ENCODE measurements at places on chromosomes 1 and 21. TPM values are rescaled to one million over a fixed set of nuclear protein-coding genes. Genes with fewer than 3 reads are reported as not detected.

GRCh38 chr21:37828556-37828955, 87.7 kb downstream of the KCNJ6 start:
- no peaks in the 10 kb centered on the region for H3K27me3 ChIP-seq
- H3K4me3 ChIP-seq = no peak overlapping the region
- H3K36me3 ChIP-seq = no peaks in the 10 kb centered on the region

GRCh38 chr1:19124273-19124672, 85.8 kb downstream of the UBR4 start:
- H3K27me3 ChIP-seq = no peaks in the 10 kb centered on the region
- H3K4me1 ChIP-seq = no peaks in the 10 kb centered on the region
- no peak for DNase-seq
- H3K4me3 ChIP-seq = no peak overlapping the region

- peak; percentile 54 for DNase-seq
- no peaks in the 10 kb centered on the region for H3K27me3 ChIP-seq
- H3K4me1 ChIP-seq = peaks cover 16% of the 10 kb centered on the region
- no peaks in the 10 kb centered on the region for H3K36me3 ChIP-seq
These were observed 201.8 kb downstream of the DISC1 start for GRCh38 chr1:231828182-231828920.

GRCh38 chr1:1853593-1854257, 37.2 kb downstream of the GNB1 start:
- H3K36me3 ChIP-seq = peaks cover 6% of the 10 kb centered on the region
- peaks cover 18% of the 10 kb centered on the region for H3K4me1 ChIP-seq
- DNase-seq = no peak
- H3K27ac ChIP-seq = no peak overlapping the region
- H3K4me3 ChIP-seq = no peak overlapping the region

- peak within 1 kb of the TSS; percentile 97 for H3K27ac ChIP-seq
- no peaks in the 10 kb centered on the region for H3K36me3 ChIP-seq
- peak within 1 kb of the TSS; percentile 90 for H3K4me3 ChIP-seq
- peak; percentile 92 for DNase-seq
- H3K4me1 ChIP-seq = peaks cover 2% of the 10 kb centered on the region
- H3K27me3 ChIP-seq = no peaks in the 10 kb centered on the region
These were observed at the start of gene PLPP3 for GRCh38 chr1:56578963-56579875. TSS of gene PLPP3 (minus strand) at chr1:56579563. CDS start at chr1:56579016, 547 bp downstream.

DNA sequence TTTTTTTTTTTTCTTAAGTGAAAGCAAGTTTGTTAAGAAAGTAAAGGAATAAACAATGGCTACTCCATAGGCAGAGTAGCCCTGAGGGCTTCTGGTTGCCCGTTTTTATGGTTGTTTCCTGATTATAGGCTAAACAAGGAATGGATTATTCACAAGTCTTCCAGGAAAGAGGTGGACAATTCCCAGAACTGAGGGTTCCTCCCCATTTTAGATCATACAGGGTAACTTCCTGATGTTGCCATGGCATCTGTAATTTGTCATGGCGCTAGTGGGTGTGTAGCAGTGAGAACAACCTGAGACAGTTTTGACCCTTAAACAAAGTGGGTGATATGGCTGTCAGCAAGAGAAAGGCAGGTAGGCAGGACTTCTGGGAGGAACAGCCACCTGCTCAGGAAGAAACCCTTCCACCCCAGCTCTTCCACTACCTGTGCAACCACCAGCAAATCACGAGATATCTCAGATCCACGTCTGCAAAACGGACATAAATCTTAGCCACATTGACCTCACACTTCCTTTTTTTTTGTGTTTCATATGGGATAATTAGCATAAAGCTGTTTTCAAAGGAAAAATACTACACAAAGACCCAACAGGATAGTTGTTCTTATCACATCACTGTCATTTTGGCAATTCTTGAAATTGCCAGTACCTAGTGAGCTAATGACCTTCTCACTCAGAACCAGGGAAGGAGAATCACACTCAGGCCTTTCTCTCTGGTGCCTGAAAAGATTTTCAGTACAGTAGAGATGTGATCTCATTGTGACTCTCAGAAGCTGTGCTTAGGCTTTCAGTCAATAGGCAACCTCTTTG, 34.8 kb upstream of the DUSP10 start:
- peak overlapping the region; percentile 53 for H3K27ac ChIP-seq
- H3K27me3 ChIP-seq = no peaks in the 10 kb centered on the region
- H3K4me3 ChIP-seq = no peak overlapping the region
- DNase-seq = no peak
- H3K4me1 ChIP-seq = no peaks in the 10 kb centered on the region
- no peaks in the 10 kb centered on the region for H3K36me3 ChIP-seq

- no peak overlapping the region for H3K4me3 ChIP-seq
- no peaks in the 10 kb centered on the region for H3K4me1 ChIP-seq
- no peak overlapping the region for H3K27ac ChIP-seq
These were observed 11.3 kb downstream of the MFAP2 start for GRCh38 chr1:16969057-16969611.

GRCh38 chr1:3084726-3085125, 15.7 kb downstream of the PRDM16 start:
- peaks cover 4% of the 10 kb centered on the region for H3K4me1 ChIP-seq
- H3K36me3 ChIP-seq = no peaks in the 10 kb centered on the region
- DNase-seq = no peak
- no peak overlapping the region for H3K4me3 ChIP-seq
- H3K27me3 ChIP-seq = no peaks in the 10 kb centered on the region

DNA sequence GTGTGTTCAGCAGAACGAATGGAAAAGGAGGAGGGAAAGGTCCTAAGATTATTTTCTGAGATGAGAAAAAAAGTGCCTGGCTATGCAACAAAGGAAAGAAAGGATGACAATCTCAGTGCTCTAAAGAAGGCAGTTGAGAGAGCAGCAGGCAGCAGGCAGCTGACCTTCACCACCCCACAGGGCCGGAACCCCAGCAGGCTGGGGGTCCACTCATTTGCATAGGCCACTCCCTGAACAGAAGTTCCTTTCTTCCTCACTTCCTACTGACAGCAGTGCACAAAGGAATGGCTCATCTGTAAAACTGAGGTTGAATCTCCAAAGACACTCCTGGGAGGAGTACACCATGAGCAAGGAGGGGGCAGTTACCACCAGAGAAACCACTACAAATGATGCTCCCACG, 41.4 kb upstream of the TNR start:
- DNase-seq = no peak
- H3K27me3 ChIP-seq = no peaks in the 10 kb centered on the region
- H3K4me3 ChIP-seq = no peak overlapping the region
- H3K27ac ChIP-seq = no peak overlapping the region

DNA sequence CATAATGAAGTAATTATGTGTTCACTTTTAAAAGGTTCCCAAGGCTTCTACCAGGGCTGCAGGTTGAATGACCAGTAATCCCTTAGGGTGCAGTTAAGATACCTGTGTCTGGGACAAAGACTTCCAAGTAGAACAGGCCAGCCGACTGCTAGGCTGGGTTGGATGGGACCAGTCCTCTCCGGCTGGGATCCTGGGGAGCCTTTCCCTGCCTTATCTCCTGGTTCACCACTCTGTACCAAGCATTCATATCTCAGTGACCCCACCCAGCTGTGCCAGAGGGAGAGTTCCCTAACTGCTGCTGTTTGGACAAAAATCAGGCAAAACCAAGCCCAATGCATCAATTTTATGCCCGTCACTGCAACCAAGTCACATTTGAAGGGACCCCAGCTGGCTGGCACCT, 116.2 kb upstream of the ATP1A1 start:
- no peak for DNase-seq
- no peaks in the 10 kb centered on the region for H3K27me3 ChIP-seq
- H3K36me3 ChIP-seq = no peaks in the 10 kb centered on the region
- H3K4me1 ChIP-seq = no peaks in the 10 kb centered on the region
- H3K4me3 ChIP-seq = no peak overlapping the region

- H3K36me3 ChIP-seq = no peaks in the 10 kb centered on the region
- no peak overlapping the region for H3K27ac ChIP-seq
- H3K27me3 ChIP-seq = no peaks in the 10 kb centered on the region
- peaks cover 2% of the 10 kb centered on the region for H3K4me1 ChIP-seq
- H3K4me3 ChIP-seq = no peak overlapping the region
These were observed 3.1 kb upstream of the MMP23B start for GRCh38 chr1:1628754-1629429.

- peaks cover 9% of the 10 kb centered on the region for H3K4me1 ChIP-seq
- peaks cover 19% of the 10 kb centered on the region for H3K27me3 ChIP-seq
These were observed 685 bp upstream of the SYT6 start for GRCh38 chr1:114154146-114154962.

DNA sequence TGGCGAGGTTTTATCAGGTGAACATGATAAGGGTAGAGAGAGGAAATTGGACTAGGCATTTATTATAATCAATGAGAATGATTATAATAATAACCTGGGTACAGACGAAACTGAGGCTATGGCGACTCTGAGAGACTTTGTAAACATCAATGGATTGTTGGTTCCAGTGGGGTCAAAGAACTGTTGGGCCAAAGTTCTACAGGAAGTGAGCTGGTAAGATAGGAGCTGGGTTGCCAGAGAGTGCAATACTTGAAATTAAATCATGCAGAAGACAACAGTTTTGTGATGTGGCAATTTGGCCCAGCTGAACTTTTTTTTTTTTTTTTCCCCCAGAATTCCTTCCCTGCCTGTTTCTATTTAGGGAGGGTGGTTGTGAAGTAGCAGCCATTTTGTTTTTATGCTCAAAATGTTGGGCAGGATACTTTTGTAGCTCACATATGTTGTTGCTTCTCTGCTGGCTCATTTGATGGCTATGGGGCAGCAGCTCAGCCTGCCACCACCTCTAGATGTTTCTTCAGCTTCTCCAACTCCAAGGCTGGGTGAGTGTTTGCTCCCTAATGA, 286.5 kb upstream of the B3GALT2 start:
- no peaks in the 10 kb centered on the region for H3K36me3 ChIP-seq
- H3K4me3 ChIP-seq = no peak overlapping the region
- DNase-seq = no peak
- H3K27me3 ChIP-seq = no peaks in the 10 kb centered on the region
- no peak overlapping the region for H3K27ac ChIP-seq
- H3K4me1 ChIP-seq = no peaks in the 10 kb centered on the region

DNA sequence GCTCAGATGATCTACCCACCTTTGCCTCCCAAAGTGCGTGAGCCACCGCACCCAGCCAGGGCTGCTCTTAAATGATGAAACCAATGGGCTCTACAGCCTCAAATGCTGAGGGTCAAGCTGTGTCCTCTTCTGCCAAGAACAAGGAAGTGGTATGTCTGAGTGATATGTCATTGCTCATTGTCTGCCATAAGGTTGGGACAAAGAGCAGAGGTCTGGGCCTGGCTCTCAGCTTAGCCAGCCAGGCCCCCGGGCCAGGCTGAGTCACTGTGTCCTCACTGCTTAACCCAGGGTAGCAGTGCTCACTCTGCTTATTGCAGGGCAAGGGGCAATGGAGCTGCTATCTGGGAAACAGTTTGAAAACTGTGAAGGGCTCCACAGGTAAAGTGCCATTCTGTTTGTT, 8.3 kb upstream of the ETS2 start:
- no peaks in the 10 kb centered on the region for H3K36me3 ChIP-seq
- H3K27ac ChIP-seq = no peak overlapping the region
- H3K27me3 ChIP-seq = no peaks in the 10 kb centered on the region
- no peak for DNase-seq

Gene ADGRB2
- 1.8 TPM for total RNA-seq

Gene C1orf87
- 10.4 TPM for total RNA-seq

All from lung (tissue), 17 donors.